Endothelial cell of umbilical vein (primary cell): ENCODE measurements at places on chromosomes 12 and 14. TPM values are rescaled to one million over a fixed set of nuclear protein-coding genes. Genes with fewer than 3 reads are reported as not detected.

The GLIPR1L1 gene
- total RNA-seq: not detected in 2 replicates

The DNAH10 gene
- 0.31 TPM in 1 of 2 replicates, not detected in the other for total RNA-seq

The FOXA1 gene
- total RNA-seq: not detected in 2 replicates

The FAIM2 gene
- 0.12 TPM in 1 of 2 replicates, not detected in the other for total RNA-seq

The TGM1 gene
- total RNA-seq: 3.4 and 3.9 TPM in 2 replicates

The REC8 gene
- total RNA-seq: 29.6 and 33.6 TPM in 2 replicates

The AMDHD1 gene
- not detected in 2 replicates for total RNA-seq

The FAM90A1 gene
- not detected in 2 replicates for total RNA-seq

The USP44 gene
- total RNA-seq: 1.5 and 3.1 TPM in 2 replicates

The ACTN1 gene
- 442 and 443 TPM in 2 replicates for total RNA-seq

The SERPINA1 gene
- not detected in 2 replicates for total RNA-seq

The EEF1AKMT3 gene
- 6.6 and 8.8 TPM in 2 replicates for total RNA-seq

The CRIP2 gene
- total RNA-seq: 322 and 361 TPM in 2 replicates

The SLC7A7 gene
- total RNA-seq: 18.5 and 22.5 TPM in 2 replicates

The BEGAIN gene
- total RNA-seq: 0.46 and 0.49 TPM in 2 replicates

The DLGAP5 gene
- 83.2 and 83.5 TPM in 2 replicates for total RNA-seq

The OR10AD1 gene
- total RNA-seq: not detected in 2 replicates

The KCNMB4 gene
- total RNA-seq: 0.97 and 2.1 TPM in 2 replicates

The MIPOL1 gene
- 31.3 and 33.5 TPM in 2 replicates for total RNA-seq

The KRT1 gene
- not detected in 2 replicates for total RNA-seq

The KRT71 gene
- not detected in 2 replicates for total RNA-seq

The GPD1 gene
- 0.48 TPM in 1 of 2 replicates, not detected in the other for total RNA-seq

The VDR gene
- 0.48 and 0.73 TPM in 2 replicates for total RNA-seq

The UBR7 gene
- total RNA-seq: 22.2 and 24.1 TPM in 2 replicates

The ALKBH1 gene
- total RNA-seq: 13.1 and 14.8 TPM in 2 replicates

The NXPH4 gene
- not detected in 2 replicates for total RNA-seq

The DACT1 gene
- 0.27 and 0.37 TPM in 2 replicates for total RNA-seq
